ENCODE measurements at places on chromosomes 5 and 9. TPM values are rescaled to one million over a fixed set of nuclear protein-coding genes. Genes with fewer than 3 reads are reported as not detected.

The ZCCHC10 gene
- total RNA-seq = 11.0 TPM

The MSX2 gene
- 0.32 TPM for total RNA-seq

The IL3 gene
- total RNA-seq = not detected

The DOCK2 gene
- 7.3 TPM for total RNA-seq

The CA9 gene
- total RNA-seq = under 0.01 TPM

All from fibroblast of villous mesenchyme (primary cell).